ENCODE measurements at places on chromosomes 11 and 22. TPM values are rescaled to one million over a fixed set of nuclear protein-coding genes. Genes with fewer than 3 reads are reported as not detected.

- no peak for DNase-seq
These were observed 17.9 kb downstream of the ASPHD2 start for GRCh38 chr22:26446808-26447515.

- DNase-seq = no peak
These were observed 5.2 kb downstream of the ROBO3 start for GRCh38 chr11:124870430-124870829.

GRCh38 chr11:86671531-86672006 lies 847 bp downstream of the ME3 start:
- DNase-seq = no peak

- no peak for DNase-seq
These were observed 64.6 kb downstream of the KCNJ1 start for GRCh38 chr11:128802358-128802981.

- no peak for DNase-seq
These were observed 38.2 kb upstream of the WEE1 start for GRCh38 chr11:9535189-9535781.

The KDELR3 gene
- polyA plus RNA-seq = 21.4 TPM
